ENCODE measurements at places on chromosomes 6 and 20.

DNA sequence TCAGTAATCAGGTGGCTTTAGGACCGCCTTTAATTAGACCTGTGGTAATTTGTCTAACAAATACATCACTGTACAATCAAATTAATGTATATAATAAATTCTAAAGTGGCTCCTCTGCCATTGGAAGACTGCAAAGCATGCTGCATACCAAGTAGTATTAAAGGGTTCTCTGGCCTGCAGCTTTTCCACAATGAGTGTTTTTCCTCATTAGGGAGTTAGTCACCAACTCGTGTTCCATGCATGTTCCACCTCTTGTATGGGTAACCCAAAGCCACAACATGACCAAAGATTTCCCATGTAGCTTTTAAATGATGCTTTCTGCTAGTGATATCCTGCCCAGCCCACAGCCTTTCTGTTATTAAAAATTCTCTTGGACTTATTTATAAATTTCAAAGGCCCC is 218.7 kb downstream of the FUT9 start:
- DNase-seq = no peak

GRCh38 chr20:38032585-38033329 is 499 bp downstream of the TTI1 start:
- peak; percentile 75 for DNase-seq

GRCh38 chr6:151869345-151869744 is 61.9 kb downstream of the ESR1 start:
- DNase-seq = no peak

GRCh38 chr6:81067057-81067456 is 685.4 kb downstream of the TENT5A start:
- no peak for DNase-seq

- no peak for DNase-seq
These were observed 378.1 kb upstream of the AGPAT4 start for GRCh38 chr6:161651949-161652348.

Data from stimulated activated CD4-positive, alpha-beta T cell treated with anti-CD3 and anti-CD28 coated beads, Interleukin-15, amount 100 ng/mL, for 24 hours (primary cell).